T47D (cell line): ENCODE measurements at places on chromosomes 4 and X.
A peak's percentile ranks its signal among the peaks of the same experiment; 100 is the strongest.

GRCh38 chr4:102268355-102268754 is 76.9 kb downstream of the SLC39A8 start:
- DNase-seq, result no peak

DNA sequence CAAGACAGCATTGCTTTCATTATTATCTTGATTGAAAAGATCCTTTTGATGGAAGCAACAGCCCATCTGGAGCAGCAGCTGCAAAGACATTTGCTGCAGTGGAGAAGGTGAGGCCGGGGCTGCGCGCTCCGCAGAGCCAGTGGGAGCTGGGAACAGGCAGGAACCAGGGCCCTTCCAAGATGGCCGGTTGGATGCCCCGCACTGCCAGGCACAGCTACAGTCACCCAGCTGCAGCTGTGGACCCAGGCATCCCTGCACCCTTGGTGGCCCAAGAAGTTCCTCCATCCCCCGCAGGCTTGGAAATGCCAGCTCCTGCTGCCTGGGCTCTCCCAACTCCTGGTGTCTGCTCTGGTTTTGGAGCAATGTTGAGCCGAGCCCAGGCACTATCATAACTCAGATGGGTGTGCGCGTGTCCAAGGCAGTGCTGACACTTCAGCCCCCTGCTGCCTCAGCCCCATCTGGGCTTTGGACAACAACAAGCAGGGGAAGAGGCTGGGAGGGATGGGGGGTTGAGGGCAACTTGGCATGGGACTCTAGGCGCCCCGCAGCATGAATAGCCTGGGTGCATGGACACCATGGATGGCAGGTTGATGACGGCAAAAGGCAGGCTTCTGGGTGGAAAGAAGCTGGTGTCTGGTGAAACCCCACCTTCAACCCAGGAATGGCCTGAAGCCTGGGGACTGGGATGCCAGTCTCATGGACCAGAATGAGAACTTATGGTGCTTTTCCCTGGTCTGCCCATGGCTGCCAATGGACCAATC is 371.8 kb downstream of the FSTL5 start:
- no peak for DNase-seq

- no peak for DNase-seq
These were observed 3.2 kb upstream of the TIGD2 start for GRCh38 chr4:89108091-89108490.

DNA sequence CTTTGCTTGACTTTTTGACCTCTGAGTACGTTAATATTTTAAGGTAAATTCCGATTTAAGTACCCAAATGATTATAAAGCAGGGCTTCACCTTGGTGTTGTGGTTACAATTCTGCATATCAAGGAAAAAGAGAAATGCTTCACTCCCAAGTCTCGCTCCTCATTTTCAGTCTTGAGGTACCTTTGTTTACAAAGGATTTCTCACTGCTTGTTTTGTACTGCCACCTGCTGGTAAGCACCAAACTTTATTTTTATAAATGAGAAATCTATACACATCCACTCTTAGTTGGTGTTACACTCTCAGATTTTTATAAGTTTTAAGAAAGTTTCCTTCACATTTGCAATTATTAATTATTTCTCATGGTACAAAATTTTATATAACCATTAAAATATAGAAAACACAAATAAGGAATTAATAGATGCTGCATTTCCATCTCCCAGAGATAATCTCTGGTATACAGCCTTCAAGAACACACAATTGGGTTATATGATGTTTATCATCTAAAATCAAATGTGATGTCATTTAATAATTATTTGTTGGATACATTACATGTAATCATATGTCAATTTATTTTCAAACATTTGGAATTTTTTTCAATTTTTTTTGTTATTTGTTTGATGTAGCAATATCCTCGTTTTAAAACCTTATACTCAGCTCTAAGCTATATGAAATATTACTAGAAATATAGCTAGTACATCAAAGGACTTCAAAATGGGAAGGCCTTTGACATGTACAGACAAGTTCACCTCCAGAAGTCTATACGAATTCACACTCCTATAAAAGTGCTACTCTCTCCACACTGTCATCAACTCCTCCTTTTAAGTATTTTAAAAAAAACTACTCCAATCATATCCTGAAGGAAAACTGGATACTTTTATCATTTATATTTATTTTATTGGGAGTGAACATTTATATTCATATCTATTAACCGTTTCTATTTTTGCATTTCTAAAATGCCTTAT is 179.9 kb downstream of the KCNIP4 start:
- peak; percentile 63 for DNase-seq

- DNase-seq, result no peak
These were observed 257.5 kb upstream of the FAT1 start for GRCh38 chr4:186981161-186981560.

DNA sequence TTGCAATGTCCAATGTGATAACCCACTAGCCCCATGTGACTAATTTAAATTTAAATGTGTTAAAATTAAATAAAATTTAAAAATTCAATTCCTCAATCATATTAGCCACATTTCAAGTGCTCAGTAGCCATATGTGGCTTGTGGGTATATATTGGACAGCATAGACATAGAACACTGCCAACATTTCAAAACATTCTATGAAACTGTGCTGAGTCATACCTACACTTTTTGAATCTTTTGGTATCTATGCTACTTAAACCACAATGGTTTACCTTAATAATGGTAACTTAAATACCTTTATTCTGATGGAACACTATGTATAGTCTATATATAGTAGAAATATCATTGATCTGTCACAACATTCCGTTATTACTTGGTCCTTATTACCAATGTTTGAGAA is 223.4 kb upstream of the ATOH1 start:
- no peak for DNase-seq

GRCh38 chr4:53625888-53626287 is 34.6 kb upstream of the LNX1 start:
- no peak for DNase-seq

GRCh38 chr4:125538670-125539069 is 223.9 kb downstream of the FAT4 start:
- no peak for DNase-seq

GRCh38 chr4:3687538-3687937 is 78.6 kb upstream of the ADRA2C start:
- no peak for DNase-seq
